Activated T-helper 2 cell treated with anti-CD3 and anti-CD28 coated beads, Interferon-gamma antibody, Interleukin-2, Interleukin-4, amounts not matched to agents 10 μg/mL and 5 μg/mL and 100 μg/mL, durations not matched to agents 14 hours and 24 hours and 36 hours (primary cell): ENCODE measurements at places on chromosomes 7 and 10. TPM values are rescaled to one million over a fixed set of nuclear protein-coding genes. Genes with fewer than 3 reads are reported as not detected.
A peak's percentile ranks its signal among the peaks of the same experiment; 100 is the strongest.

DNA sequence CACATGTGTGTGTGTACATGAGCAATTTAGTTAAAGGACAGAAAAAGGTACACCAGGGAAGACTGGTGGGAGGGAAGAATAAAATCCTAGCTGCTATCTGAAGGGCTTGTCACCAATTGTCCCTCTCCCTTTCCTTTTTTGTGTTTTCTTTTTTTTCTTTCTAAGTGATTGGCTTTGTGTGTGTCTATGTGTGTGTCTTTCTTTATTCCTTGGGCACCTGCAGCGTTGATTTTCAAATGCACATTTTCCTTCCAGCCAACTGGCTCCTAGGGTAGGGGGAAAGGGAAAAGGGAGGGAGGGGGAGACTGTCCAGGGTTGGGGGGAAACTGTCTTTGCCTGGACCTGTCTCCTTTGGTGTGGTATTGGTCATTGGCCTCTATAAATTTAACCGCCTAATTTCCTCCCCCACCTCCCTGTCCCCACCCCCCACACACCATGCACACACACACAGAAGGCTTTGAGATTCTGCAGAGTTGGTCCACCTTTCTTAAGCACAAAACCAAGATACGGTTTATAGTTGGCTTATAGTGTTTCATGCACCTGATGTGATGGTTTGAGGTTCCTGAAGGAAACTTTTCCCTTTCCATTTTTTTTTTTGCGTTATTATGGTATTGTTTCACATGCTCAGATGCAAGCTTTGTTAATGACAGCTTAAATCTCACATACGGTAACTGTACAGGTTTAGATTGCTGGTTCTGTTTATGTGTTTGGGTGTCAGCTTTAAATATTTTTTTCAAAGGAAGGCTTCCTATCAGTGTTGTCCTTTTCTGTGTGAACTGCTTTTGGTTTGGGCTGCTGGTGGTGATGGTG, 2.6 kb downstream of the AUTS2 start:
- no peak for DNase-seq

DNA sequence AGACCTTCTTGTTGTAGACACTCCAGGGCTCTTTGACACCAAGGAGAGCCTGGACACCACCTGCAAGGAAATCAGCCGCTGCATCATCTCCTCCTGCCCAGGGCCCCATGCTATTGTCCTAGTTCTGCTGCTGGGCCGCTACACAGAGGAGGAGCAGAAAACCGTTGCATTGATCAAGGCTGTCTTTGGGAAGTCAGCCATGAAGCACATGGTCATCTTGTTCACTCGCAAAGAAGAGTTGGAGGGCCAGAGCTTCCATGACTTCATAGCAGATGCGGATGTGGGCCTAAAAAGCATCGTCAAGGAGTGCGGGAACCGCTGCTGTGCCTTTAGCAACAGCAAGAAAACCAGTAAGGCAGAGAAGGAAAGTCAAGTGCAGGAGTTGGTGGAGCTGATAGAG, 5.5 kb downstream of the GIMAP7 start:
- DNase-seq = peak; percentile 26

GRCh38 chr7:151432658-151433521, 7.1 kb downstream of the CRYGN start:
- peak; percentile 48 for DNase-seq

GRCh38 chr7:29109899-29110298, 36.4 kb downstream of the CPVL start:
- DNase-seq = no peak

DNA sequence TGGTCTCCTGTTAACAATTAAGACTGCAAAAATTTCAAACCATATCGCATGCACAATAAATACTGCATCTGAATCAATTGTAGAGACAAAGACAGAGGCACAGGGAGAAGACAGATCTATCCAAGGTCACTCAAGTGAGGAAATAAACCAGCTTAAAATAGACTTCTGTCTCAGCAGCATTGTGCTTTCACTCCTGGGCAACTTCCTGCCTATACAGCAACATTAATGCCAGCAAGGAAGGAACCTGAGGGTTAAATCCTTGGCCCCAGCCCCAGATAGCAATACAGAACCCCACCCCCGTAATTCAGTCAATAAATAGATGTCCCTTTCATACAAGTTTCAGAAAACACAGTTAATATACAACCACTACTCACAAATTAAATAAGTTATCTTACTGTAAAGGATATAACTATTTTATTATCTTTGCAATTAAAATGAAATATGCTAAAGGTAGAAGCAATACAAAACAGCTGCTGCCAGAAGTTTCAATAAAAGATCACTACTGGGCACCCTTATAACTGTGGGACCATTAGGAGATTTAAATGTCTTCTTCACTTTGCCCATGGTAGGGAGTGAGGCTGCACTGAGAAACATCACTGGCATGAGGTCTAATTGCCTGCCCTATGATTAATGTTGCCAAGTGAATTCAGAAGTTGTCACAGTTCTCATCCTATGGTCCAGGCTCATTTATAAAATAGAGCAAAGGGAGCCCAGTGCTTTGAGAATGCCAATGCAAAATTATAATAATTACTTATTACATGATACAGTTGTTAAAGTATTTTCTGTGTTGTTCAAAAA, 49.4 kb downstream of the CAV1 start:
- DNase-seq = no peak

DNA sequence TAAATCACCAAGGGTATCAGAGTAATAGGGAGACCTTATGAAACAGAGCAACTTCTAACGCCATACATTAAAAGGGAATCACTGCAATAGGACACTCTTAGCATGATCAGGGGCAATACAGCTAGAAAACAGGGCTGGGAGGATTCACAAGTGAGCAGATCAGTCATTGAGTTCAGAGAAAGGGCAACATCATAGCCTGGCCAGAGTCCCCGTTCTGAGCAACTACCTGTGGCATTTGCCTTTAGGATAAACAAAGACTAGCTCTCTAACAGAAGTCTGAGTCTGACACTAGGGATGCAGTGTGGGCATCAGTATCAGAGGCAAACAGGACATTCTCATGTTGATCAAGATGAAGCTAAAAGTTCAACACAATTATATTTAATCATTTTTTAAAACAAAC, 297.9 kb downstream of the DGKB start:
- DNase-seq = no peak

DNA sequence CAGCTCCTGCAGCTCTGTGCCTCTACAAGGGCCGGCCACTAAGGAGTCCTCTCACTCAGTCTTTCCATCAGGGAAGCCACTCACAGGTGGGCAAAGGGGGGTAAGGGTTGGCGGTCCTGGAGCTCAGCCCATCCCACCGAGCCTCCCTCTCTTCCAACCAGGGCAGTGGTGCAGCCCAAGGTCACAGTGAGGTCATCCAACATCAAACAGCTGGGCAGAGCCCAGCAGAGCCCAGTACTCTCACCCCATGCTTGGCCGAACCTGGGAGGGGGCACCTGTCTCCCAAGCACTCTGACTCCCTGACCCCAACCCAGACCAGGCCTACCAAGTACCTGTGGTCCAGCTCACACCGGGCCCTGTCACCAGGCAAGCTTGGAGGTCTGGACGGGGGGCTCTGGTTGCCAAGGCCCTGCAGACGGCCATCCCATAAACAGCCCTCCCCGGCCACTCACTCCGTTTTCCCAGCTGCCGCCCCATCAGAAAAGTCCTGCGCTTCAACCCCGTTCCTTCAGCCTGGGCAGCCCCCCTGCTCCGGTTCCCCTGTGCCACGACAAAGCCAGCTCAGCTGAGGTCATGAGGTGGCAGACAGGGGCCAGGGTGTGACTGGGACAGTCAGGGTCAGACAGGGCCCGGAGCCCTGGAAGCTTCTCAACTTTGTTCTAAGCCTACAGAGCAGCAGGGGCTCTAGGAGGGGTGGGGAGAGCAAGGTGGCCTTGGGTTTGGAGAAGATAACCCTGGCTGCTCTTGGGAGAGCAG, 27.5 kb downstream of the PDGFA start:
- DNase-seq = no peak

- DNase-seq = no peak
Observed at GRCh38 chr10:63410633-63411032, 55.1 kb downstream of the JMJD1C start.

DNA sequence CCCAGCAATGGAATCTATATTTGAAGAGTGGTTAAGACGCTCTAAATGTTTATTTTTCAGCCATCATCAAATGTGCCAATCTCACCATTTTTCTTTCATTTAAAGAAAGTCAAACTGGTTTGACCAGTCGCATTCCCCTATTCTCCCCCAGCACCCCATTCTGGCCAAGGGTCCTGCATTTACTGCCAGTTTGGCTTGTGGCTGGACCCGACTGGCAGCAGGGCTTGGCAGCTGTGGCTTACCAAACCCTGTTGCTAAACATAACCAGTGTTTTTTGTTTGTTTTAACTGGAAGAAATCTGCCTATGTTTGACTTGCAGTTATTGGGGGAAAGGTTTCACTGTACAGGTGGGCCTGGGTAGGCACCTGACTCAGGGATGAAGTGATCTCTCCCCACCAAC, 116.3 kb downstream of the CYP26A1 start:
- no peak for DNase-seq

- no peak for DNase-seq
Observed at GRCh38 chr10:107647462-107647861, 483.0 kb upstream of the SORCS1 start.

DNA sequence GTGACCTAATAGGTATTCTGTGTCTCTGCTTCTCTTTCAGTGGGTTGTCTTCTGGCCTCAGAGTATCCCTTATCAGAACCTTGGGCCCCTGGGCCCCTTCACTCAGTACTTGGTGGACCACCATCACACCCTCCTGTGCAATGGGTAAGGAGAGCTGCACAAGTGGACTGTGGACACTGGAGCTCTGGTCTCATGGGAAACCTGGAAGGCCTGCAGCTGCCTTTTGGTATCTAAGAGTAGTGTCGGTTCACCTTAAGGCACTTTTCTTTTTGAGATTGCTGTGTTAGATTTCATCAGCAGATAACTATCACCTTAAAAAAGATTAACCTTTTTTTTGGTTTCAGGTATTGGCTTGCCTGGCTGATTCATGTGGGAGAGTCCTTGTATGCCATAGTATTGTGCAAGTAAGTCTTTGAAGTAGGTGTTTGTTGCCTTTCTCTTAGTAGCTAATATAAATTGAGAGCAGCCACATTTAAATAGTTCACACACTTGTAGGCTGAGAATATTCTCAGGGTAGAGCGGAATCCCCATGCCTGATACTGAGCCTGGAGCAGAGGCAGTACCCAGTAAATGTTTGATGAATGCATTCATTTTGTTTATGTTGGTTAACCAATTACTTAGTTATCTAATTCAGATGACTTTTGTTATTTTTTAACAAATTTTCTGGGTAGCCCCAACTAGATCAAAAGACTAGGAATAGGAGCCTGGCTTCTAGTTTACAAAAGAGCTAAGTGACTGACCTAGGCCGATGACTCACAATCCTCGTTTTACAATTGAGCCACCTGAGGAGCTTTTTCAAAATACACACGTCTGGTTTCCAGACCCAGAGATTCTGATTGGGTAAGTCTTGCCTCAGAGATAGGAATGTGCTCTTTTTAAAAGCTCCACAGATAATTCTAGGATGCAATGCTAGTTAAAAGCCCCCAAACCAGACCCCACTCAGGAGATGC, 3.6 kb downstream of the TMEM254 start:
- no peak for DNase-seq

GRCh38 chr10:79314761-79315601, 32.3 kb upstream of the PPIF start:
- DNase-seq = no peak

- DNase-seq = no peak
Observed at GRCh38 chr7:71191771-71192170, 59.8 kb downstream of the GALNT17 start.

GRCh38 chr7:113281223-113281622, 162.9 kb upstream of the SMIM30 start:
- no peak for DNase-seq

- DNase-seq = no peak
Observed at GRCh38 chr10:12177642-12178041, 18.0 kb downstream of the NUDT5 start.

GRCh38 chr10:111425459-111425858, 348.6 kb downstream of the ADRA2A start:
- DNase-seq = no peak

- no peak for DNase-seq
Observed at GRCh38 chr10:5538892-5539651, 14.3 kb downstream of the CALML3 start.

DNA sequence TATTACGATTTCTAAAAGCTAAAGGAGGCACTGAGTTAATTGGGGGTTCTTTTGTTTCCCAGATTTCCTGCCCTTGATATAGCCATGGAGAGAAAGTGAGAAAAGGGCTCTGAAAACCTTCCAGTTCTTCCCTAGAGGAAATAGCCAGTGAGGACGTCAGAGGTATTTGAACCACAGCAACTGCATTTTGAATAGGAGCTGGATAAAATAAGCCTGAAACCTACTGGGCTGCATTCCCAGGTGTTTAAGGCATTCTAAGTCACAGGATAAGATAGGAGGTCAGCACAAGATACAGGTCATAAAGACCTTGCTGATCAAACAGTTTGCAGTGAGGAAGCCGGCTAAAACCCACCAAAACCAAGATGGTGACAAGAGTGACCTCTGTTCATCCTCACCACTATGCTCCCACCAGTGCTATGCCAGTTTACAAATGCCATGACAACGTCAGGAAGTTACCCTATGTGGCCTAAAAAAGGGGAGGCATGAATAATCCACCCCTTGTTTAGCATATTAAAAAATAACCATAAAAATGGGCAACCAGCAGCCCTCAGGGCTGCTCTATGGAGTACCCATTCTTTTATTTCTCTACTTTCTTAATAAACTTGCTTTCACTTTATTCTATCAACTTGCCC, 85.1 kb upstream of the FRMD4A start:
- no peak for DNase-seq

DNA sequence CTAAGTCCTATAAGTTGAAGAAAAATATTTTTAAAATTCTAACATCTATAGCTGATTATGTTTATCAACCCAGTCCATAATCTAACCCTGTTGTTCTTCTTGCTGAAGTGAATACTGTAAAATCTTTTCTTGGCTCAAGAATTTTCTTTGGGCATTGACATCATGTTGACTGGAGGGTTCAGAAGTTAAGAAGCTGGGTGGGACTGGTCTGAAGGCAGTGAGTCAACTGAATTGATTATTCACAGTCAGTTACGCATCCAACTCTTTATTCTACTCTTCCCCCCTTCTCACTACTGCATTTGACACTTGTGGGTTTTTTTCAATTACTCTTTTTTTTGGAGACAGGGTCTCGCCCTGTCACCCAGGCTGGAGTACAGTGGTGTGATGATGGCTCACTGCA, 31.0 kb downstream of the DENND2A start:
- no peak for DNase-seq

- DNase-seq = no peak
Observed at GRCh38 chr7:105439174-105439893, 50.6 kb upstream of the SRPK2 start.

- DNase-seq = no peak
Observed at GRCh38 chr7:40757109-40757508, 622.3 kb downstream of the SUGCT start.

GRCh38 chr10:122671355-122671754, 28.3 kb downstream of the C10orf120 start:
- DNase-seq = no peak

Gene SLC37A3
- total RNA-seq = 98.3 and 105 TPM in 2 replicates

Gene EGFR
- total RNA-seq = not detected in 2 replicates

Gene MYO1G
- 442 and 450 TPM in 2 replicates for total RNA-seq

Gene CCDC3
- 0.09 and 0.11 TPM in 2 replicates for total RNA-seq

Gene TMEM176A
- total RNA-seq = not detected in 2 replicates

Gene FZD1
- total RNA-seq = 0.80 and 0.84 TPM in 2 replicates

Gene IFIT2
- total RNA-seq = 0.57 and 0.82 TPM in 2 replicates

Gene RSPH10B
- 0.30 and 0.59 TPM in 2 replicates for total RNA-seq

Gene MUC12
- total RNA-seq = 0.85 and 1.4 TPM in 2 replicates

Gene LRRC18
- not detected in 2 replicates for total RNA-seq

Gene MYO3A
- not detected in 2 replicates for total RNA-seq

Gene CAV2
- total RNA-seq = not detected in 2 replicates

Gene TFAM
- 85.0 and 86.6 TPM in 2 replicates for total RNA-seq
